ENCODE measurements at places on chromosomes 5 and 9.

DNA sequence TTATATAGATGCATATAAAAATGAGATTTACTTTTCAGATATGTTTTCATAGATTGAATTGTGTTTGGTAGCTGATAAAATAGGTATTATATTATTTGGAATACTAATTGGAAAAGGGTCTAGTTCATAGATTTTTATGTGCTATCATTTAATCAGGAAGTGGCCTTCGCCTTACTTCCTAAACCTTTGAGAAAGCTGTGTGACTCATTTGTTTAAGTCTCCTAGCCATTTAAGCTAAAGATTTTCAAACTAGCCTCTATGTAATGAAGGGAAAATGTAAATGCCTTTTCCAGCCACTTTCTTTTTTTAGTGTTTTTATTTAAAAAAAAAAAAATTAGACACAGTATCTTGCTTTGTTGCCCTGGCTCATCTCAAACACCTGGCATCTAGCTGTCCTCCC lies 97.5 kb downstream of the DMXL1 start:
- DNase-seq, result no peak

GRCh38 chr5:160231783-160232342 lies 2.6 kb downstream of the FABP6 start:
- no peak for DNase-seq

DNA sequence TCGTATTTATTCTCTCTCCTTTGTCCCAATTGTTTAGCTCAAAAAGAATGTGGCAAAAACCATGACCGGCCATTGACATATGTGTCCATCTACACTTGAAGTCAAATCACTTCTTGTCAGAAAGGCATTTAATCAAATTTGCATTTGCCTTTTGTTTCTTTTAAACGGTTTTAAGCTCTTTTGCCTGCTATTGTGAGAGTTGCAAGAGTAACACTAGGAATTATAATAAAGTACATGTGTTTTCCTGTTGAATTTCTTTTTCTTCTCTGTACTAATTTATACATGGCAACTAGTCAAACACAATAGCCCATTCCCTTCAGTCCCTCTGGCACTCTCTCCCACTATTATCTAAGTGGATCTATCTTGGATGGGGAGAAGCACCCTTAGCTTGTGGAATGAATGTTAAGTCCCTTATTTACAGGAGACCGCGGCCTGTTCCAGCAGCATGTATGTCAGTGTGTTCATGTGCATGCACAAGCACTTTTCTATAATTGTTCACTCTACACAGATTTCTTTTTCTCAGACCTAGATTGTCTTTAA lies 3.2 kb downstream of the ADAMTSL1 start:
- no peak for DNase-seq

GRCh38 chr5:168184103-168184502 lies 107.3 kb upstream of the WWC1 start:
- no peak for DNase-seq

GRCh38 chr5:138829341-138829740 lies 45.8 kb downstream of the LRRTM2 start:
- DNase-seq, result no peak

GRCh38 chr5:178314961-178315820 lies 82.6 kb upstream of the PHYKPL start:
- no peak for DNase-seq

DNA sequence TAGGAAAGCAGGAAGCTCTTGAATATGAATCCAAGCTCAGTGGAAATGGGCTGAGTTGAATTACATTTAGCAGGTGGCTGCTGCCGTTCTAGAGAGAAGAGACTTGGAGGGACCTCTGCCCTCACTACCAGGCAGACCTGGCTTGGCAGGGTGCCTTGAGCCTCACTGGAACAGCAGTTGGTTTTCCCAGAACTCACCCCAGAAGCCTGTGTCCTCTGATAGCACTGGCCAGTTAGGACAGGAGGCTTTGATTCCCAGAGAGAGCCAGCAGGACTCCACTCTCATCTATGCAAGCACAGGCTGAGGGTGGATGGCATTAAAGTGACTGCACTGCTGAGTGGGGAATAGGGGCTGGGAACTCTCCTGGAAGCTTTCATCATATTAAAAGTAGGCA lies 54.8 kb downstream of the PWWP2A start:
- no peak for DNase-seq

- no peak for DNase-seq
Measured at GRCh38 chr5:84364043-84364442, 20.6 kb downstream of the EDIL3 start.
